ENCODE measurements at places on chromosomes 16 and 17. TPM values are rescaled to one million over a fixed set of nuclear protein-coding genes. Genes with fewer than 3 reads are reported as not detected.

Gene TEKT5
- not detected for polyA plus RNA-seq

Gene CA5A
- polyA plus RNA-seq = not detected

Gene CDH16
- polyA plus RNA-seq = 0.45 TPM

Gene AGRP
- not detected for polyA plus RNA-seq

Gene MT3
- polyA plus RNA-seq = not detected

Gene SBK1
- 0.08 TPM for polyA plus RNA-seq

Gene C16orf74
- 81.5 TPM for polyA plus RNA-seq

Gene PAGR1
- polyA plus RNA-seq = 25.1 TPM

Gene RNF40
- 45.7 TPM for polyA plus RNA-seq

Gene FAM83G
- 17.4 TPM for polyA plus RNA-seq

Gene SP6
- polyA plus RNA-seq = 4.6 TPM

Gene HEATR9
- not detected for polyA plus RNA-seq

Gene SRL
- polyA plus RNA-seq = not detected

Gene HAP1
- 0.70 TPM for polyA plus RNA-seq

Gene EDC4
- polyA plus RNA-seq = 36.5 TPM

Gene SLC13A2
- not detected for polyA plus RNA-seq

Gene SCNN1B
- polyA plus RNA-seq = 0.90 TPM

Gene GAS2L2
- 0.07 TPM for polyA plus RNA-seq

Gene MEOX1
- polyA plus RNA-seq = not detected

Gene NUTF2
- 452 TPM for polyA plus RNA-seq

Gene DRC7
- 0.07 TPM for polyA plus RNA-seq

Gene CACNG1
- not detected for polyA plus RNA-seq

Gene CNTROB
- 19.3 TPM for polyA plus RNA-seq

Gene PMP22
- polyA plus RNA-seq = 23.4 TPM

Gene GAST
- polyA plus RNA-seq = 0.94 TPM

Gene CCL4
- polyA plus RNA-seq = not detected

Gene PIPOX
- polyA plus RNA-seq = 0.11 TPM

Gene KRTAP16-1
- not detected for polyA plus RNA-seq

Gene HP
- not detected for polyA plus RNA-seq

Gene TMIGD1
- not detected for polyA plus RNA-seq

Gene PIRT
- not detected for polyA plus RNA-seq

Gene PSMD12
- polyA plus RNA-seq = 43.9 TPM

Gene ATP6V0A1
- 31.5 TPM for polyA plus RNA-seq

Gene HS3ST6
- not detected for polyA plus RNA-seq

Gene BANP
- polyA plus RNA-seq = 15.3 TPM

Gene LPO
- polyA plus RNA-seq = not detected

Gene SDR42E2
- polyA plus RNA-seq = not detected

Gene KRT28
- polyA plus RNA-seq = not detected

Gene SOST
- polyA plus RNA-seq = not detected

Gene ABCA10
- polyA plus RNA-seq = 0.17 TPM

Gene CCL7
- polyA plus RNA-seq = not detected

Gene C16orf96
- polyA plus RNA-seq = not detected

Gene CCDC57
- 14.1 TPM for polyA plus RNA-seq

Gene CD79B
- polyA plus RNA-seq = 0.73 TPM

Gene CCDC78
- polyA plus RNA-seq = 3.5 TPM

Gene SGCA
- polyA plus RNA-seq = not detected

Gene FBXW10
- 0.03 TPM for polyA plus RNA-seq

Gene MYH13
- not detected for polyA plus RNA-seq

Gene C17orf50
- not detected for polyA plus RNA-seq

Gene HBQ1
- polyA plus RNA-seq = 0.45 TPM

Gene PCYT2
- polyA plus RNA-seq = 51.6 TPM

Gene TP53TG3E
- not detected for polyA plus RNA-seq

Gene TOM1L1
- polyA plus RNA-seq = 76.9 TPM

All from mammary epithelial cell (primary cell).